ENCODE measurements at places on chromosomes 4 and X. TPM values are rescaled to one million over a fixed set of nuclear protein-coding genes. Genes with fewer than 3 reads are reported as not detected.

GRCh38 chr4:89486042-89486441 is 178.4 kb upstream of the GPRIN3 start:
- no peaks in the 10 kb centered on the region for H3K36me3 ChIP-seq
- H3K4me3 ChIP-seq = no peak overlapping the region
- H3K27me3 ChIP-seq = no peaks in the 10 kb centered on the region
- no peaks in the 10 kb centered on the region for H3K4me1 ChIP-seq

GRCh38 chr4:123606336-123606735 is 209.7 kb downstream of the SPRY1 start:
- no peaks in the 10 kb centered on the region for H3K36me3 ChIP-seq
- DNase-seq = no peak
- H3K4me3 ChIP-seq = no peak overlapping the region
- H3K4me1 ChIP-seq = no peaks in the 10 kb centered on the region

Gene NHSL2
- total RNA-seq = 1.3 TPM

- H3K4me1 ChIP-seq = no peaks in the 10 kb centered on the region
- H3K27me3 ChIP-seq = no peaks in the 10 kb centered on the region
- no peak overlapping the region for H3K4me3 ChIP-seq
- DNase-seq = no peak
- no peaks in the 10 kb centered on the region for H3K36me3 ChIP-seq
- H3K27ac ChIP-seq = no peak overlapping the region
These were observed 710.0 kb downstream of the IL1RAPL1 start for GRCh38 chrX:29297171-29297800.

DNA sequence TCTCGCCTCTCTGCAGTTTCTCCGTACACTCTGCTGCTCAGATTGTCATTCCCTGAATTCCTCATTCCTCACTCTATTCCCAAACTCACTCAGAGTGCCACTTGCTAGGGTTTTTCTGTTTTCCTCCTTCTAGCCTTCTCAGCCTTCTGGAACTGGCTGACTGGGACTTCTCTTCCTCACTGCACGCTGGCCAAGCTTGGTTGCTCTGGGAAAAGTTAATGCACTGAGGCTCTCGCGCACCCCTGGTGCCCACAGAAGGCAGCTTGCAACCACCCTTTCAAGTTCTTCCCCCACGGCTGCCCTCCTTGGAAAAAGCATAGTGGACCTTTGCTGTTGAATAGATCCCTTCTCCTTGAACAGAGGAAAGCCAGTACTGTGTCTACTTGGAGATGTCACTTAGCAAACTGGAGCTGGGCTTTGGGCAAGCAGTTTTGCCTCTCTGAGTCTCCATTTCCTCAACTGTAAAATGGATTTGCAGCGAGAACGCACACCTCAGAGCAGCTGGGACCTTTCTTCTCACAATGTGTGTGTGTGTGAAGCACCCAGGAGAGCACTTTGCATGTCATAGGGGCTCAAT is 6.0 kb upstream of the CCKAR start:
- no peak overlapping the region for H3K27ac ChIP-seq
- no peaks in the 10 kb centered on the region for H3K4me1 ChIP-seq
- H3K27me3 ChIP-seq = no peaks in the 10 kb centered on the region
- H3K36me3 ChIP-seq = no peaks in the 10 kb centered on the region
- no peak for DNase-seq

DNA sequence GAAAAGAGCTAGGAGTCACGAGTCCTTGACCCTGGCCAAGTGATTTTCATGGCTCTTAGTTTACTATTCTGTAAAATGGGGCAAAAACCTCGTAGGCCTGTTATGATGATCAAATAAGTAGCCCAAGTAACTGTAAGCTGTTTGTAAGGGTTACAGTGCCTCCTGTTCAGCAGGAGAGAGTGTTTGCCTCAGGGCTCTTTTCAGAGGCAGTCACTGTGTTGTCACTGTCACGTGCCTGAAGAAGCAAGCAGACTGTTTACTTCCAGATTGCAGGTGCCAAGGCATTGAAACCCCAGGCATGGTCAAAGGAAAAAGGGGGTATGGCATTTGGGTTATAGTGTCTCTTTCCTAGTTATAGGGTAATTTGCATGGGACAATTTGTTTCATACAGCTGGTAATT is 4.5 kb downstream of the RAB39B start:
- no peaks in the 10 kb centered on the region for H3K4me1 ChIP-seq
- H3K36me3 ChIP-seq = no peaks in the 10 kb centered on the region
- no peak overlapping the region for H3K4me3 ChIP-seq
- H3K27ac ChIP-seq = no peak overlapping the region

DNA sequence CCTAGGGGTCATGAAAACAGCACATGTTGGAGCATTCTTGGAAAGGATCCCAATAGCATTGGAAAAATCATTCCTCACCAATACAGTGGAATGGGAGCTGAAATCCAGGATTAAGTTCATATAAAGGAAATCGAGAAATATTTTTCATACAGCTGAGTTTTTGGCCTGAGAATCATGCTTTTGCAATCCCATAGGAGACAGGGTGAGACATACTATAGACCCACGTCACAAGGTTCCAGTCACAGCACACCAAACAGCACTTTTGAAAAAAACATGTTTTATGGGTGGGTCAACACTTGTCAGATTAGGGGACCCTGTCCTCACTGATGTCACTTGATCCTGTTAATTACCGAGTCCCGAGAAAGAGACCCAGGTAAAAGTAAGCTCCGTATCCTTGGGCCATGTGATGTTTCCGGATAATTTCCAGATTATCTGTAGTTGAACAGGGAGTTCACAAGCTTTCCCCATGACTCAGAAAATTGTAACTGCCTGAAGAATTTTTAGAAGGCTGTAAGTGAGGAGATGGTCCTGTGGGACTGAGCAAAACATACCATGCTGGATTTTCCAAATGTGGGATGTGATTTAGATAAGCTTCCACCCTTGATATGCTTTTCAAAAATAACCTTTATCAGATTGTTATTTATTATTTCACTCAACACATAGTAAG is 80.9 kb upstream of the TLR3 start:
- no peak overlapping the region for H3K4me3 ChIP-seq
- H3K36me3 ChIP-seq = no peaks in the 10 kb centered on the region
- no peaks in the 10 kb centered on the region for H3K27me3 ChIP-seq
- no peak for DNase-seq
- no peak overlapping the region for H3K27ac ChIP-seq
- no peaks in the 10 kb centered on the region for H3K4me1 ChIP-seq

DNA sequence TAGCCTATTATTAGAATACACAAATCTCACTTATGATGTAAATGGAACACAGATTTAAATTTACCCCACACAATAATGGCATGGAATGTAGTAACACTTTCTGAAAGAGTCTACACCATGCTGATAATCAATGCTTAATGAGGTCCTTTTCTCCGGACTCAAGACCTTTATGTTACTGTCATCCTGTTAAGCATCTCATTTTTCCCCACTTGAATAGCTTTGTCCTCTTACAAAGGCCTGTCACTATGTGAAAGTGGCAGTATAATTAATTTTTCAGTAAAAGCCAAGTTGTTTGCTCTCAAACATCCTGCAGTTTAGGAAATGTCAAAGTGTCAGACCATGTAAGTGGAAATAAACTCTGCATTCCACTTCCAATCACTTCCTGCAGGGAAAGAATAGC is 96.4 kb downstream of the GPC3 start:
- H3K36me3 ChIP-seq = no peaks in the 10 kb centered on the region
- H3K4me1 ChIP-seq = no peaks in the 10 kb centered on the region
- H3K27me3 ChIP-seq = no peaks in the 10 kb centered on the region
- H3K27ac ChIP-seq = no peak overlapping the region
- H3K4me3 ChIP-seq = no peak overlapping the region

- H3K36me3 ChIP-seq = no peaks in the 10 kb centered on the region
- no peak for DNase-seq
- no peak overlapping the region for H3K27ac ChIP-seq
- no peak overlapping the region for H3K4me3 ChIP-seq
- peaks cover 3% of the 10 kb centered on the region for H3K4me1 ChIP-seq
These were observed 136.3 kb downstream of the BCOR start for GRCh38 chrX:39961441-39961840.

- no peak overlapping the region for H3K4me3 ChIP-seq
- H3K27me3 ChIP-seq = no peaks in the 10 kb centered on the region
- H3K36me3 ChIP-seq = no peaks in the 10 kb centered on the region
- no peak for DNase-seq
These were observed 80.9 kb upstream of the MTM1 start for GRCh38 chrX:150487369-150488094.

DNA sequence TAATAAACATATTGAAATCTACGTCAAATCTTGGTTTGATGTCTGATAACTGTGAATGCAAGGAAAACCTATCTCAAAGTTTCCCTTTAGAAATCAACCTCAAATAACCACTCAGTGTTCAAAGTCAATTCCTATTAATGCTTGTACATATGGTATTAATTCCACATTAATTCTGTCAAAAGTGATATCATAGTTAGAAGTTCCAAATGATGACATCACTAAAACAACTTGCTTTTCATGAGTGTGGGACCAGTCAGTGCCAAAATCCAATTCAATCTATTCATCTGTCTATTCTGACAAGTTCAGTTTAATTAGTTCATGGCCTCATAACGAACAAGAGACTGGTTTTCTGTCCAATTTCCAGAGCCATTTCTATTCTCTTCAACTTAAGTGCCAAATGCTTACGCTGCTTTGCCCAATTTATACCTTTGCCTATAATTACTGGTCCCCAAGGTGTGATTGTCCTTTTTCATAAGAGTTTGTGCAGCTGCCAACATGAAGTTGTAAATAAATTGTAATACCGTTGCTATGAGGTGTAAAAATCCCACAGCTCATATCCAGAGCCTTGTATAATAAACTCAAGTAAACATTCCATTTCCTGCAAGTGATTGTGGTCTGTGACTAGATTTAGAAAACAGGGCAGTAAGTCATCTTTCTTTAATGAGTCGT is 476.2 kb downstream of the RAB28 start:
- H3K4me1 ChIP-seq = no peaks in the 10 kb centered on the region
- H3K27me3 ChIP-seq = no peaks in the 10 kb centered on the region
- H3K4me3 ChIP-seq = no peak overlapping the region
- no peak for DNase-seq
- H3K36me3 ChIP-seq = no peaks in the 10 kb centered on the region
- no peak overlapping the region for H3K27ac ChIP-seq

- no peaks in the 10 kb centered on the region for H3K4me1 ChIP-seq
- H3K27me3 ChIP-seq = no peaks in the 10 kb centered on the region
- DNase-seq = no peak
These were observed 4.1 kb downstream of the ABCB7 start for GRCh38 chrX:75151827-75152592.

DNA sequence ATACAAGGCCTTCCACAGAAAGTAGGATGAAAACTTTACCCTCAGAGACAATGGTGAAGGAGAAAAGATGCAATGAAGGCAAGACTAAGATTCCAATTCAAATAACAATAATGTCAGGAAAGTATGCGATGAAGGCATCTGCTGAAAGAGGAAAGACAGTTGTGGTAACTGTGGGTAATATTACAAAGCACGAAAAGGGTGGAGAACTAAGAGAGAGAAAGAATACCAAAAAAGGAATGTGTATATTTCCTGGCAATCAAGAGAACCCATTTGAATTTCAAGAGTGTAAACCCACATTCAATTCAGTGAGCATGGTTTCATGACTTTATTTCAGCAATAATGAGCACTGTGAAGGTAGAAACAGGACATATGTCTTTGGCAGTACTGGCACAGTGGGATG is 225.5 kb downstream of the PALLD start:
- H3K4me1 ChIP-seq = no peaks in the 10 kb centered on the region
- DNase-seq = no peak
- no peak overlapping the region for H3K4me3 ChIP-seq
- no peaks in the 10 kb centered on the region for H3K27me3 ChIP-seq
- peak overlapping the region; percentile 28 for H3K27ac ChIP-seq
- H3K36me3 ChIP-seq = no peaks in the 10 kb centered on the region

GRCh38 chr4:47221721-47222120 is 190.4 kb downstream of the GABRB1 start:
- H3K27me3 ChIP-seq = no peaks in the 10 kb centered on the region
- peak; percentile 10 for DNase-seq
- H3K4me1 ChIP-seq = no peaks in the 10 kb centered on the region
- no peak overlapping the region for H3K4me3 ChIP-seq

GRCh38 chr4:76729460-76729859 is 168.5 kb downstream of the SOWAHB start:
- no peaks in the 10 kb centered on the region for H3K27me3 ChIP-seq
- H3K4me3 ChIP-seq = no peak overlapping the region
- no peak overlapping the region for H3K27ac ChIP-seq
- no peaks in the 10 kb centered on the region for H3K36me3 ChIP-seq
- peaks cover 4% of the 10 kb centered on the region for H3K4me1 ChIP-seq
- no peak for DNase-seq

DNA sequence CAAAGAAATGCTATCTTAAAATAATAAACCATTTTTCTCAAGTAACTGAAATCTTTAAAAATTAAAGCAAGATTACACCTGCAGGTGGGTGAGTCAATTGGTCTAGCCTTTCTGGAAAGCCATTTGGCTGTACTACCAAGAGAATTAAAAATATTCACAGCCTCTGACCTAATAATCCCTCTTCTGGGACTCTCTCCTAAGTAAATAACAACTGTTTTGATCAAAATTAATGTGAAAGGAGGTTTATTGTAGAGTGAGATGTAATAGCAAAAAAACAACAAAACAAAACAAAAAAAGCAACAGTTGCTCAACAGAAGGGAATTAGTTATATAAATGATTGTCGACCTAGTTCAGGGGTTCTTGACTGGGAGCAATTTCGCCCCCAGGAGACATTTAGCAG is 89.0 kb downstream of the GEMIN8 start:
- H3K4me1 ChIP-seq = no peaks in the 10 kb centered on the region
- H3K4me3 ChIP-seq = no peak overlapping the region
- H3K36me3 ChIP-seq = no peaks in the 10 kb centered on the region
- no peaks in the 10 kb centered on the region for H3K27me3 ChIP-seq
- DNase-seq = no peak

DNA sequence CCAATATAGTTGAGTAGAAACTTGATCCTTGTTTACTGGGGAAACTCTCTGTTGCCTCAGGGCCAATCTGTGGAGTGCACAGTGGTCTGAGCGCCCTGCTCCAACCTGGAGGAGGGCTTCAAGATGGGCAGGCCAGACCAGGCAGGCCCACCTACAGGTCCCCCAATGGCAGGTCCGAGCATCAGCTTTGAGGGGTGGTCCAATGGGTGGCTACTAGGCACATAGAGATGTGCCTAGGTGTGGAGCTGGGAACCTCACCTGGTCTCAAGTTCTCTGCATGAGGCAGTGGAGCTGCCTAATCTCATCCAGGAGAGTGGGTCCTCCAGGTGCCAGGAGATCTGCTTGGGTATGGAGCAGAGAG is 252.9 kb downstream of the ARHGAP10 start:
- no peak for DNase-seq
- no peak overlapping the region for H3K4me3 ChIP-seq
- no peaks in the 10 kb centered on the region for H3K27me3 ChIP-seq
- no peak overlapping the region for H3K27ac ChIP-seq

- peak; percentile 31 for DNase-seq
- no peaks in the 10 kb centered on the region for H3K27me3 ChIP-seq
- peaks cover 13% of the 10 kb centered on the region for H3K4me1 ChIP-seq
- H3K27ac ChIP-seq = peak overlapping the region; percentile 71
These were observed 37.3 kb upstream of the MBTPS2 start for GRCh38 chrX:21802054-21802670.

Gene RHOH
- not detected for total RNA-seq

- no peak overlapping the region for H3K27ac ChIP-seq
- no peaks in the 10 kb centered on the region for H3K36me3 ChIP-seq
- DNase-seq = no peak
- H3K4me3 ChIP-seq = no peak overlapping the region
- no peaks in the 10 kb centered on the region for H3K4me1 ChIP-seq
- no peaks in the 10 kb centered on the region for H3K27me3 ChIP-seq
These were observed 655.0 kb upstream of the LCORL start for GRCh38 chr4:18676526-18676915.

Data from hepatocyte (in vitro differentiated cells).